CMK (cell line): ENCODE measurements at places on chromosomes 11 and 22.
A peak's percentile ranks its signal among the peaks of the same experiment; 100 is the strongest.

GRCh38 chr11:45892856-45893255 lies 7.4 kb downstream of the MAPK8IP1 start:
- DNase-seq, result no peak

- DNase-seq, result no peak
Observed at GRCh38 chr22:21865041-21865440, 2.4 kb downstream of the MAPK1 start.

- no peak for DNase-seq
Observed at GRCh38 chr22:18091916-18092526, 14.2 kb downstream of the PEX26 start.

DNA sequence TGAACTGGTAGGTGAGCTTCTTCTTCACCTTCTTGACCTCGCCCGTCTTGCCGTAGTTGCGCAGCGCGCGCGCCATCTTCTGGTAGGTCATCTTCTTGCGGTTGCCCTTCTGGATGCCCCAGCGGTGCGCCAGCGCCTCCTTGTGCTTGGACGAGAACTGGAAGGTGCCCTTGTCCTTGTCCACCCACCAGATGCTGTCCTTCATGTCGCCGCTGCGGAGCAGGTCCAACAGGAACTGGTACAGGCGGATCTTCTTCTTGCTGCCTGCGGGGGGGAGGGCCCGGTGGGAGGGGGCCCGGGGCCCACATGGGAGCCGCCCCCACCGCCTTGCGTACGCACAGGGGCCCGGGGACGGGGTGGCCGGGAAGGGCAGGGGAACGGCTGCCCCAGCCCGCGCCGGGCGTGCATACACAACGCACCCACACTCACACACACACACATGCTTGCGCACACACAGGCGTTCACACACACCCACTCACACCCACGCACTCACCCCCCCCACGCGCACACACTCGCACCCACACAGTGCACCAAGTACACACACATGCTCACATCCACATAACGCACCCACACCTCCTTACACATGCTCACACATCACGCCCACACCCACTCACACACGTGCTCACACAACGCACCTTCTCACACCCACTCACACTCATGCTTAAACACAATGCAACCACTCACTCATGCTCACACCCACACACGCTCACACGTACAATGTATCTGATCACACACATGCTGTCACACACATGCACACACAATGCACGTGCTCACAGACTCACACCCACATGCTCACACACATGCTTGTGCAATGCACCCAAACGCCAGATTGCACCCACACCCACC lies 3.0 kb upstream of the MYBPC3 start:
- DNase-seq, result no peak

GRCh38 chr11:46392421-46393230 lies 1.1 kb upstream of the CHRM4 start:
- DNase-seq, result no peak

GRCh38 chr11:46279126-46280099 lies 2.0 kb downstream of the CREB3L1 start:
- no peak for DNase-seq

DNA sequence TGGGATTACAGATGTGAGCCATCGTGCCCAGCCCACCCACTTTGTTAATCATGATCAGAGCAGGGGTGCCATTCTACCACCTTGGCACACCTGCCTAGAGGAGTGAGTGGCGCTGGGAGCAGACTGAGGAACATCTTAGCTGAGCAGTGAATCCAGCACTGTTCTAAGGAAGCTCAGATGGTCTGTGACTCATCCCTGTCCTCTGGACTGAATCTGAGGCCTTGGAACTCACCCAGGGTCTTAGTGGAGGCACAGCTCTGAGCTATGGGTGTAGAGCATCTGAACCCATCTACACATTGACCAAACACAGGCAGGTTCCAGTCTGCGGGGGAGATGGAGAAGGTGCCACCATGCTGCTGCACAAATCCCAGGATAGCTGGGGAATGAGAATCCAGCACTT lies 14.9 kb downstream of the PGAP2 start:
- DNase-seq, result no peak

- DNase-seq, result no peak
Observed at GRCh38 chr11:35046681-35047080, 92.3 kb upstream of the CD44 start.

DNA sequence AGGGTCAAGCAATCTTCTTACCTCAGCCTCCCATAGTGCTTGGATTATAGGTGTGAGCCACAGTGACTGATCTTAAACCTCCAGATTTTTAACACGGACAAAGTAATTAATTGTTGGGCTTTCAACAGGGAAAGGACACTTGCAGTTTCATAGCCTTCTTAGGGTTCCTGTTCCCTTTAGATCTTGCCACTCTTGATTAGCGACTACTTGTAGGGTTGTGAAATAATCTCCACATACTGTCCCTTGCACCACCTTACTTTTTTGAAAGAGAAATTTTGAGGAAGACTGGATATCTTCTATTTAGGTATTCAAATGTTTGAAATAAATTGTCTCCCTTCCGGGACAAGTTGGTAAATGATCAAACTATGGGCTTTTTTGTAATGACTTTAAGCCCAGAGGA lies 7.6 kb downstream of the MS4A4E start:
- DNase-seq, result no peak

DNA sequence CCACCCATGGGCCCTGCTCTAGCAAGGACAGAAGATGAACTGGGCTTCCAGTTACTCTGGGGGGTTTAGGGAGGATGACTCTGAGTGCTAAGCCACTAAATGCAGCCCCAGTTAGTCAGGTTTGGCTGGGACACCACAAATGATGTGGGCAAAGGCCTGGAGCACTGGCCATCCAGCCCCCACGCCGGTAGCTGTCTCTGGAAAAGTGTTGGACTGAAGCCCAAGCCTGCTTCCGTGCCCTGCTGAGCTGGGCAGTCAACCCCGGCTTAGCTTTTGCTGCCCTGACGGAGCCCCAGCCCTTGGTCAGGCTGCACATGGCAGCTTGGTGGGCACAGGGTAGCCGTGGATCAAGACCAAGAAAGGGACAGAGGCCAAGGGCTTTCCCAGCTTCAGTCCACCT lies 5.7 kb upstream of the GSTP1 start:
- no peak for DNase-seq

DNA sequence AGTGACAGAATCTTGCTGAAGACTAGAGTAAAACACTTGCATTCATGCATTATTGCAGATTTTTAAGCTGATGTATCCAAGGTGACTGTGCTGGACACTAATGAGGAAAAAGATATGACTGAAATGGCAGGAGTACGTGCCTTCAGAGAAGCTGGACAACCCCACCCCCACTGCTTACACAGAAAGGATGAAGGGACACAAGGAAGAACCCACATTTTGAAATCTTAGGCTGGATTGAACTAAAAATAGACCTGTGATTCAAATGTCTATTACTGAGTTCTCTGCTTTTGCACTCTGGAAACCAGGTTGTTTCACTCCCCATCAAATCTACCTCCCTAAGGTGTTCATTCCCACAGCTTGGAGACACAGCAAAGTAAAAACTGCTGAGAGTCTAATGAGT lies 117.1 kb downstream of the KCNC1 start:
- DNase-seq, result no peak

- DNase-seq, result no peak
Observed at GRCh38 chr11:120446802-120447201, 64.7 kb upstream of the GRIK4 start.

GRCh38 chr11:1473786-1474185 lies 12.8 kb downstream of the MOB2 start:
- DNase-seq, result no peak

- DNase-seq, result no peak
Observed at GRCh38 chr11:118000850-118001228, 14.6 kb downstream of the IL10RA start.

GRCh38 chr11:13881226-13881905 lies 81.2 kb upstream of the SPON1 start:
- DNase-seq, result no peak

- DNase-seq, result no peak
Observed at GRCh38 chr11:116043857-116044256, 539.6 kb upstream of the CADM1 start.

DNA sequence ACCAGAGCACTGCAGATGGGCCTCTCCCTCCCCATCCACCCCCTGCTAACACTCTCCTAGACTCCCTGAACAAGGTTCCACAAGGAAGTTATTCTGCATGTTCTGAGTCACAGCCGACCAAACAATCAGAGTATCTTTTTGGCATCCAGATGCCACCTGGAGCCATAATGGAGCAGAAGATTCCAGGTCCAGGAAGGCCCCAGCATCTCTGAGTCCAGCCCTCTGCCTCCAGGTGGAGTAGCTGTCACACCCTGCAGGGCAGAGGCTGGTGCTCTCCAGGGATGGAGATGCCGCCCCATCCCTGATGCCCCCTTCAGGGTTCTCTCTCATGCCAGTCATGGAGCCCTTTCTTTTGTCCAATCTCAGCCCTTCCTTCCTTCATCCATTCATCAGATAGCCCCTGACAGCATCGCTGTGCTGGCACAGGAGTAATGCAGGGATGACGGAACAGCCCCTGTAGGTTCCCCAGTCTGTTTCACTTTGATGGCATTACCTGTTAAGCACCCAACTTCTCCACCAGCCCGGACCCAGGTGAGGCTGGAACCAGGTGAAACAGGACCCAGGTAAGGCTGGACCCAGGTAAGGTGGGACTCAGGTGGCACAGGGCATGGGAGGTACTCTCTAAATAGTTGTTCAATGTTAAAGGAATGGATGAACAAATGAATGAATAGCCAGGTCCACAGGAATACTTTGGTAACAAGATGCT lies 20.1 kb upstream of the TSKU start:
- DNase-seq, result no peak

- no peak for DNase-seq
Observed at GRCh38 chr11:56750190-56750589, 1.7 kb upstream of the OR9G4 start.

GRCh38 chr11:1397146-1397861 lies 7.6 kb downstream of the BRSK2 start:
- DNase-seq, result no peak

DNA sequence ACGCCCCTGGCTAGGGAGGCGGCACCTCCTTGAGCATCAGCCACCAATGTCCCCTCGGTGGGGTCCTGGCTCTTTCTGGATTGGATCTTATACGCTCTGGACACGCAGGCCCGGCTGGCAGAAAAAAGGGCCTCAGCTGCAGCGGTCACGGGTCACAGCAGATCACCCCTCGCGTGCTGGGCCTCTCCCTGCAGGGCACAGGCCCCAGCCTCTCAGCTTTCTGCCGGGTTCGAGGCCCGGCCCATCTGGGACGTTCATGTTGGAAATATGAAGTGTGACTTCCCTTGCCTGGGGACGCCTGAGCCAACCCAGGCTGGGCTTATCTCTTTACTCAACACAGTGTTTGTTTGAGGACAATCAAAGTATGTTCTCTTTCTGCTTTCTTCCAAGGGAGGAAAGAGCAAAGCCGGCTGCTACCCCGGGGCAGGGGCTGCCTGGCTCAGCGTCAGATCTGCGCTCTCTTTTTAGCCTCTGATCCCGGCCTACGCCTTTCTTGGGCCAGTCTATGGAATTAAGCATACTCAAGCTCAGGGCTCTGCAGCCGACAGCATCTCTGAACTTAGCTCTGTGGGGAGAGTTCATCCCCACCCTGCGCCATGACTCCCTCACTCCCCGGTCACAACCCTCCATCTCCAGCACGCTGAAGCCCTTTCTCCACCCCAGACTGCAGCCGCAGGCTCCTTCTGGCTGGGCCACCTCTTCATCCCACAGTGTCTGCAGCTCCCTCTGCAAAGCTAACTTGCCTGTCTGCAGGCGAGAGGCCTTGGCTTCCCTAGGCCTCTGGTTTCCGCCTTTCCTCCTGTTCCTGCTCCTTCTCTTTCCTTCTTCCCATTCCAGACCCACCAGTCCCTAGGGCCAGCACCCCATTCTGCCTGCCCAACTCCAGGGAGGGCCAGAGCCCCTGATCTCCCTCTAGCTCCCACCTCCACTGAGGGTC lies 38.8 kb downstream of the ADAMTS15 start:
- DNase-seq, result no peak

DNA sequence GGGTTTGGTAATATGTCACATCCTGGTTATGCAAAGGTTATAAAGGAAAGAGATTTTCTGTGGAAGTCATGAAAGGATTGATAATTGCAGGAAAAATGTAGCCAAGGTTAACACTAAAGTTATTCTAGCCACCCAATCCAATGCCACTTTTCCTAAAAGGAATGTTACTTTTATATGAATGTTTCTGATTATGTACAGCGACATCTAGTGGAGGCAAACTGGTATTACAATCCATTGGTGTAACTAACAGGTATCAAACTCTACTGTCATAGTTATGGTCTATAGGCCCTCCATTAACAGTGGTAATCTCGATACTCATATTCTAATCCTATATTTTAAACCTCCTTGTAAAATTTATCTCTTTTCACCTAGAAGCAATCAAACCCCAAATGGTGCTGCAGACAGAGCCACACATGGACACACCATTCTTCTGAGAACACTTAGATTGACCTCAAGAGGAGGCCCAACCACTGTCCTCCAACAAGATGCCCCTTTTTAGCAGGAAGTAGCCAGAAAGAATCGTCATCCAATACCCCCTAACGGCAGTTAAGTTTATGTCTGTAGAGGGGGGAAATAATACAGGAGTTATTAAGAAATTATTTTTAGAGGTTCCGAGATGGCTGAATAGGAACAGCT lies 74.9 kb upstream of the RAG2 start:
- no peak for DNase-seq

- peak; percentile 49 for DNase-seq
Observed at GRCh38 chr11:33179348-33179803, 18.1 kb upstream of the CSTF3 start.

DNA sequence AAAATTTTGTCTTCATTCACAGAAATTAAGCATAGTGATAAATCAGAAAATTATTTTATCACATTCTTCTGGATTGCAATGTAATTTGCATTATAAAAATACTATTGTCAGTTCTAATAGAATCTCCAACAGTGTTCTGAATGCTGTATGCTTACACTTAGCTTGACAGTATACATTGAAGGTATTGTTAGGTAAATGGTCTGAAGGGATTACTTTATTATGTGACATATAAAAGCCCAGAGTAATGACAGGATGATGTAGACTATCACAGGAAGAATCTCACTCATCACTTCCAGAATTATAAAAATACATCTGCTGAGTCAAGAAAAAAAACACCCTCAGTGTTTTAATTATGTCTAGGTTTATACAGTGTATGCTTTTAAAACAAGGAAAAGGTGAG lies 1532.5 kb upstream of the RAG2 start:
- no peak for DNase-seq

DNA sequence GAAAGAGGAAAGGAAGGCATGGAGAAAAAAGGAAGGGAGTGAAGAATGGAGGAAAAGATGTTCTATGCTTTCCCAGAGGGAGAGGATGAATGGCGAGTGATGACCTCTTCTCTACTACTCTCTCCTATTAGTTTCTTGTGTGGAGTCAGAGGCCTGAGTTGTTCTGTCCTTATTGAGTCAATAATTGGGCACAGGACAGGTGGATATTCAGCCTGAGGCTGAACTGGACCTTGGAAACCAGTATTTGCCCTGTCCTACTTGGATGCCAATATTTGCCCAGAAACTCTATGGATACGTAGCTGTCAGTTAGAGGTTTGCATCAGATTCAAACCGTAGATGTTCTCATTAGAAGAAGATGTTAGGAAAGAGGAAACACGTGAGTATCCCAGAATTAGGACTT lies 17.6 kb upstream of the SWAP70 start:
- no peak for DNase-seq

GRCh38 chr11:36744375-36745168 lies 146.5 kb upstream of the RAG2 start:
- peak; percentile 32 for DNase-seq

- DNase-seq, result no peak
Observed at GRCh38 chr22:35590634-35591295, 26.4 kb downstream of the MB start.
